Esophagus mucosa (tissue), 1 donor: ENCODE measurements at places on chromosomes 16 and 17. TPM values are rescaled to one million over a fixed set of nuclear protein-coding genes. Genes with fewer than 3 reads are reported as not detected.

DNA sequence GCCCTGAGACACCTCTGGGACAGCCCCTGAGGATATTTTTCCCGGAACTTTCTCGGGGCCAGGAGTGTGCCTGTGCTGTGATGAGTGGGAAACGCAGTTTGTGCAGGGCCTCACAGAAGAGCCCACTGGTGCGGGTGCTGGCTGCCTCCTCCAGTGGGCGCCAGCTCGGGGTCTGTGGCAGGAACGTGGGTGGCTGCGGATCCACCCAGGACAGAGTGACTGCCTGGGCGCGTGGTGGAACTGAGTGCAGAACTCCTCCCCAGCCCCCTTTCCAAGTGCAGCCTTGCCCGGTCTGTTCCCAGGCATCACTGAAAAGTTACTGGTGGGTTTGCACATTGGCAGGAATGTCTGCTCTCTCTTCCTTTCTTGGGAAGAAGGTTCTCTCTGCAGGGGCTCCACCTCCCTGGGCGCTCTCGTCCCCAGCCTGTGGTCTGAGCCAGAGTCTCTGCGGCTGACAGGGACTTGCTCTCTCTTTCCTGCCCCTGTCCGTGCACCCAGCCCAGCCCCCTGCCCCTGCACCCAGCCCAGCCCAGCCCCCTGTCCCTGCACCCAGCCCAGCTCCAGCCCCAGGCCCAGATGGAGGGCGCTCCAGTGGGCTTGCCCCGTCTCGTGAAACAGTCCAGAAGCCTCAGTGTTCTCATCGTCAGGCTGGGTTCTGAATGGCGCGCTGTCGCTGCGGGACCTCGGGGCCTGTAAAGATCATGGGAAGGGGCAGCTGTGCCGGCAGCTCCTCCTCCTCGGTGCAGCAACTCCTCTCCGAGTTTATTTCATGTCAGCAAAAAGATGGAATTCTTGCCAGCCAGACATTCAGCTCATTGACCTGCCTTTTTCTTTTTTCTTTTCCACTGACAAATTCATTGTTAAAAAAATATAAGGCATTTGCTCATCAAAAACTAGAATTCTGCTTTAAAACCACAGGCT, 117.5 kb downstream of the BANP start:
- ATAC-seq, result no peak

SPPL2C gene
- total RNA-seq, result not detected

GRCh38 chr17:6752068-6752909, 3.6 kb upstream of the XAF1 start:
- peak; percentile 27 for ATAC-seq

SPATA2L gene
- total RNA-seq, result 6.0 TPM

DNA sequence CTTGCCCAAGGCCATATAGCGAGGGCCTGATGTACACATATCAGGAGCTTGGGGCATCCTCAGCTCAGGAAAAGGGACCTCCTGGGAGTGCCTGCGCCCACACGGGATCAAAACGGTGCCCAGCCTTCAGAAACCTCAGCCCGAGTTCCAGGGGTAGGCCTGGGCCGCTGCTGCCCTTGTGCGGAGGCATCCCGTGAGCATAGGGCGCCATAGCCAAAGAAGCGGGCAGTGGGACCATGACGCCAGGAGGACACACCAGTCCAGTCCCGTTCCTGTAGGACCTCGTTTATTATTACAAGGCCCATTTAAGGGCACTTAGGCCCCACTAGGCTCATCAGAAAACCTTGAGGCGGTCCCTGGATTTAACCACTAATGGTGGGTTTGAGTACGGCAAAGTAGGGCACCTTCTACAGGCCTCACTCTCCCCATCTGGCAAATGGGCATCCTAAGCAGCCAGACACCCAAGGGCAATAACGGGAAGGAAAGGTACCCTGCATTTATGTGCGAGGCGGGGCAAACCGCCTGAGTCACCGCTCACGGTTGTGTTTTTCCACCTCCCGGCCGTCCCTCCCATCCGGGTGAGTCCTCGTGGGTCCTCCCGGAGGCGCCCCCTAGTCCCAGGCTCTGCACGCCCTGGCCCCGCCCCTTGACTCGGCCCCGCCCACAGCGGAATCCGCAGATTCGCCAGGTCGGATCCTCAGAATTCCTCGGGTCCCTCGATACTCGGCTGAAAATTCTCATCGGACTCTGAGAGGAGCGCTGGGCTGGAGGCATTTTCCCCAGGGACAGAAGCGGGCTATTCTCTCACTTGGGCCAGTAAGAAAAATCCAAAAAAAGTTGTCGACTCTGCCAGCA, 726 bp upstream of the SETD1A start:
- ATAC-seq, result peak; percentile 78

DNA sequence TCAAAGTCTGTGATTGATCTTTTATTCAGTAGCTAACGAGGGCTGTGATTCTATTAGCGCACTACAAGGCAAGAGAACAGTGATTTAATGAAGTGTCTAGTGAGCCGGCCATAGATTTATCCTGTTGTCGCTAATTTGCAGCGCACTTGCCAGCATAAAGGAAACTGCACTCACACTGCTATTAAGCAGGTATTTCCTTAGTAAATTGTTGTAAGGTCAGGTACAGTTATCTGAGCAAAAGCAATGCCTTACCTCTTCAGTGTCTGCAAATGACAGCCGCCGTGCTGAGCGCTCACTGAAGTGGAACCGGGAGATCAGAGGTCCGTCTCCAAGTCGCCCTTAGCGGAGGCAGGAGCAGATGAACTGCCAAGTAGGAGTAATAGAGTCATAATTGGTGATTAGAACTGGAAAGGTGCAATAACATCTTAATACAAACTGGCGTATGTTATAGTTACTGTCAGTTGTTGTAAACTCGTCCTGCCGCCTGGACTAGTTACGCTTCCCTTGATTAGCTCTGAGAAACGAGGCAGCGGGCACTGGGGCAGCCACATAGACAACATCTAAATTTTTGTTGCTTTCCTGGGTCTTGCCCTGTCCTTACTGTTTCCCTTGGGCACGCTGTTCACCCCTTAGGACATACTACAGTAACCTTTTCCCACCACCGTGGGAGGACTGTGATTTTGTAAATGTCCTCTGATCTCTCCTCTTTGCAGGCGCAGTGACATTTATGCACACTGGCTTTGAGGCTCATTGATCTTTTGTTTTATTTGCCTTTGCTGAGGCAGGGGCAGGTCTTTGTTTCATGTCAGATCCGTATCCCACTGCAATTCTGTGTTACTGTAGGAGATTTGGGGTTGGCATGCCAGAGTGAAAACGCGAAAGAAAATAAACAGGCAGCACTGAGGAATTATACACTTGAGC, 363.1 kb downstream of the WWOX start:
- no peak for ATAC-seq

GRCh38 chr16:10069374-10069773, 112.9 kb downstream of the GRIN2A start:
- no peak for ATAC-seq

MFSD11 gene
- total RNA-seq, result 22.6 TPM
